Activated CD4-positive, alpha-beta T cell treated with anti-CD3 and anti-CD28 coated beads, Interleukin-2, amount 10 ng/mL, durations not matched to agents 7 days and 5 days (primary cell): ENCODE measurements at places on chromosomes 11 and 22.

GRCh38 chr22:48575618-48576332 lies 1251.9 kb downstream of the BRD1 start:
- DNase-seq, result no peak

DNA sequence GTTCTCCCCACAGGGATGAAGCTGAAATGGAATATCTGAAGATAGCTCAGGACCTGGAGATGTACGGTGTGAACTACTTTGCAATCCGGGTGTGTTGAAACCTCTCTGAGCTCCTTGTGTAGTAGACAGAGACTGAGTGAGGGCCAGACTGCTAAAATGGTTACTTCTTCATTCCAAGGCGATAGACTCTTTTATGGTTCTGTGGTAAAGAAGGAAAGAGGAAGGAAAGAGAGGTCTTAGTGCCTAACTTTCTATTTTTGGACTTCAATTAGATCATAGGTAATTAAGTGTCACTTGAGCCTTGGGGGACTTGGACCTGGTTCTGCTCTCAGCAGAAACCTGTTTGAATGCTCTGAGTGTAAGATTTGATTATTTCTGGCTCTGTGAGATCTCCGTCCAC lies 54.7 kb downstream of the NF2 start:
- no peak for DNase-seq

GRCh38 chr11:10727146-10727851 lies 23.7 kb upstream of the CTR9 start:
- no peak for DNase-seq

DNA sequence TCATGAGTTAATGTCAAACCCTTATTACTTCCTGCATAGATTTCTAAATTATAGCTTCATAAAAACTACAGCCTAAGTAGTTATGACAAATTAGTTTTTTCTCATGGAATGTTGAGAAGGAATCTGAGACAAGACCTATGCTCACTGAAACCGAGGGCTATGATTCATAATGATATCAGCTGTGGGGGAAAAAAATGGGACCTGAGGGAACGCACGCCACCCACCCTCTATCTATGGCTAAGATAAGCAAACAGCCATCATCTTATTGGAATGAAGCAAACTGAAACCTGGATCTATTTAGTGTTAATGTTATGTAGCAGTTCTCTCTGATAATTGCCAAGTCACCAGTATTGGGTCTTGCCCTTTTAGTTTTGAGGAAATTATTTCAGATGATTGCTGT lies 906.9 kb upstream of the RAG2 start:
- DNase-seq, result no peak

GRCh38 chr11:115352805-115353485 lies 151.3 kb downstream of the CADM1 start:
- DNase-seq, result no peak

GRCh38 chr22:28736301-28737155 lies 5.1 kb downstream of the CHEK2 start:
- no peak for DNase-seq

DNA sequence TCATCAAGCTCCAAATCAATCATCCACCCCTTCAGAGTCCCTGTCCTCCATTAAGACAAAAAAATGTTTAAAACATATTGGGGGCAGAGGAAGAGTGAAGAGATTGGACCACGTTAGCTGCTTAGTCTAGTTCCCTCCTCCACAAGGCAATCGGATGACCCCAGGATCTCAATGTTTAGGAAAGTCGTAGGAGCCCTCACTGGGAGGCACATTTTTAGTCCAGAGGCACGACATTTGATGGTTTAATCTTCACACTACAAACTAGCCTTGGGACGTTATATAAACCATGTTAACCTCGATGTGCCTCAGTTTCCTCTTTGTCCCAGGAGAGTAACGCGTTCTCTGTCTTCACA lies 588 bp upstream of the FAT3 start:
- DNase-seq, result no peak

DNA sequence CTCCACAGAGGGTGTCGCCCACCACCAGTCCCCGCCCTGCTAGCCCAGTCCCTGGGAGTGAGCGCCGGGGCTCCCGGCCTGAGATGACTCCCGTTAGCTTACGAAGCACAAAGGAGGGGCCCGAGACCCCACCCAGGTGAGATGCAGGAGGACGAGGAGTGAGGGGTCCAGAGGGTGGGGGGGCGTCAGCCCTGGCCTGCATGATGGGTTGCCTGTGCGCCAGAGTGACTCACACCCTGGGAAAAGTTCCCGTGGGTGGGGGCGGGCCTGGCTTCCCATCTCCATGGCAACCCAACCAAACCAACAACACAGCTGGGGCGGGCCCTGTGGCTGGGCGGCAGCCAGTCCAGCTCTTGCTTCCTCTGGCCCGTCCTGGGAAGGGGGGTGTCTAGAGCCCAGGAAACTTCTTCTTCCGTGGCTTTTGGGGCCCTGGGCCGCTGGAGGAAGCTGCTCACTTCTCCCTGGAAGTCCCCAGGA lies 4.5 kb downstream of the GAS2L1 start:
- DNase-seq, result peak; percentile 56

- no peak for DNase-seq
These were observed 73.7 kb downstream of the PRCP start for GRCh38 chr11:82826526-82826925.

- no peak for DNase-seq
These were observed 50.7 kb upstream of the LIN7C start for GRCh38 chr11:27557226-27557625.

DNA sequence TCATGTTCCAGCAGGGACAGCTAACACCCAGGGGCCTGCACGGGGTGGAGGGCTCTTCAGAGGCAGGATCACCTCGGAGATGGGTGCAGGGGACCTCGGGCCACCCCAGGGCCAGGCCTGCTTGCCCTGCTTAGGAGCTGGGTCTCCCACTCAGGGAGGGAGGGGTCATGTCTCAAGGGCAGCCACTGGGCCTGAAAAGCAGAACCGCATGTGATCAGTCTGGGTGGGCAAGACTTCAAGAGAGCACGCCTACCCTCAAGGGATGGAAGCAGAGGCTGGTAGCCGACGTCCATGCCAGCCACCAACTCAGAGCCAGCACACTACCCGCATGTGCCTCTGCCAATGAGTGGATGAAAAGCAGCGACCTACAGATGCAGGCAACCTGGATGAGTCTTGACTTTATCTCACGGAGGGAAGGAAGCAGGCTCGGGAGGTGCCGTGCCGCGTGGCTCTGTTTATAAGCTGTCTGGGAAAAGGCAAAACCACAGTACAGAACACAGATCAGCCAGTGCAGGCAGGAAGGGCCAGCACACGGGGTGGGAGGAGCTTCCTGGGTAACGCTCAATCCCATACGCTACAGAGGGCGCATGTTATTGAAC lies 16.0 kb downstream of the TBX1 start:
- no peak for DNase-seq

DNA sequence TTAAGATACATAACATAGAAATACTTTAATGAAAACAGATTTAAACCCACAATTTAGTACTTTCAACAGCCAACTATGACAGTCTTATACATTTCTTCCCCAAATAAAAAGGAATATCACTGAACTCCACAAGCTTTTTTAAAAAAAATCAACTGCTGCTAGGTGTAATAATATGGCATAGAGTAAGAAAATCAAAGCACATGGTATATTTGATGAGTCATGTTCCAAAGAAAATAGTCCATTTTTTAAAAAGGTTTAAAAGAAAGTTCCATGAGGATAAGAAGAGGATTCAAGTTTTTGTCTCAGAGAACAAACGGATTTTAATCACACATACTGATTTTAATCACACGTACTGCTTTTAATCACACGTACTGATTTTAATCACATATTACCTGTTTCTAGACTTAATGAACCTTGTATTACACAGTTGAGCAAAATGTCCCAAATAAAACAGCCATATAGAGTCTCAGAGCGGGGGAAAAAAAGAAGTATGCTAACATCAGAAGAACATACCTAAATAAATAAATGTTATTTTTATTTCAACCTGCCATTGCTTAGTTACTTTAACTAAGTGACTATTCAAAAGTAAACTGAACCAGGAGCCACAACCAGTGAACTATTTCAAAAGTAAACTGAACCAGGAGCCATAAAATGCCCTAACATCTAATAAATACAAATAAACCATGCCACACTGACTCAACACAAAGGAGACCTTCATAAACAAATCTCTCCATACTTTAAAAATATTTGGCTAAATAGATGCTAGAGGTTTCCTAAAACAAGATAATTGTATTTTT lies 198.4 kb downstream of the SBF2 start:
- DNase-seq, result no peak

- no peak for DNase-seq
These were observed 88.5 kb downstream of the NECTIN1 start for GRCh38 chr11:119640541-119640940.
